ENCODE measurements at places on chromosomes 16 and 17.

- DNase-seq = no peak
Observed at GRCh38 chr17:39141294-39141693, 10.1 kb downstream of the PLXDC1 start.

GRCh38 chr17:64111831-64112230 lies 18.1 kb downstream of the ERN1 start:
- DNase-seq = no peak

DNA sequence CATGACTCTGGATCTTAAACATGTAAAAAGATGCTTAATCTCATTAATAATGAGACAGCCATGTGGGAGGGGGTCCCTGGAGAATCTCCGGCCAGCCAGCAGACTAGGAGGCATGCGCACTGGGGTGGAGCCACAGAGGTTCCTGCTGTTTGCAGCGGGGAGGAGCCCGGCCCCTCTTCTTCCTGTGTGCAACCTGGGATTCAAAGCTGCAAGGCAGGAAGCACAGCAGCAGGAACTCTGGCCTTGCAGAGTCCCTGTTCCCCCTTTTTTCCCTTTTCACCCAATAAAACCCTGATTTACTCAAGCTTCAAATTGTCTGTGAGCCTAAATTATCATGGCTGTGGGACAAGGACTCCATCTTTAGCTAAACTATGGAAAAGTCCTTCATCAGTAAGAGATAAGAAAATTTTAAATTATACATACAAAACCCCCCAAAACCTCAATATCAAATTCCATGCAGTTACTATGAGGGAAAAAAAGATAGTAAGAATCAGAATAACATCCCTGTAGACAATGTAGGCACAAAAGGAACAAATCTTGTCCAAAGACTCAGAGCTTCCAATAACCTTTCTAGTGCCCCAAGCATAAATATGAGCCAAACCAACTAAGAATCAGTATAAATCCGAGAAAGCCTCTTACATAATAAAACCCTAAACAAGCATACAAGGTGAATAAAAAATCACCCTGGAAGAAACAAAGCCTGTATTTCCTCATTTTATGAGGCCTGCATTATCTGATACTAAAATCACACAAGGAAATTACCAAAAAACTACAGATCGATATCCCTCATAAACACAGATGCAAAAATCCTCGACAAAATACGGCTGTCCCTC lies 12.1 kb downstream of the CFDP1 start:
- peak; percentile 49 for DNase-seq

- no peak for DNase-seq
Observed at GRCh38 chr17:3009411-3009920, 53.9 kb downstream of the OR1D5 start.

DNA sequence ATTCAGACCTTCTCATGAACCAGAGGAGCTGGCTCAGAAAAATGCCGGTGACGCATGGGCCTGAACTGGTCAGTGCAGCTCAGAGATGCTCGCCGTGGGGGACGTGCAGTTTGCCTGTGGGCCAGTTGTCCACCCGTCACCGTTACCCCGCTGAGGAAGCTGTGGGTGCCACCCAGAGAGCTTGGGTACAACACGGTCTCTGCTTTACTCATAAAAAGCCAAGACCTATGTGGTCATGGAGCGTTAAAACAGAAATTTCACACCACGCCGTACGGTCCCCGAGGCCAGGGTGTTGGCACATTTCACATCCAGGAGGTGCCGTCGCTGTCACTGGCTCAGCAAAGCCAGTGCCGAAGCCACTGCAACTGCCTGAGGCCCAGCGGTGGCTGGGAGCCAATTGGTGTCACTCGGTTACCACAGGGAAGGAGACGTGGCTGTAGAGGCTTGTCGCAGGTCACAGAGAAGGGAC lies 120.9 kb downstream of the METRNL start:
- peak; percentile 69 for DNase-seq

GRCh38 chr16:19589771-19590302 lies 34.3 kb downstream of the VPS35L start:
- no peak for DNase-seq

GRCh38 chr17:17818088-17818526 lies 18.7 kb downstream of the SREBF1 start:
- DNase-seq = no peak

DNA sequence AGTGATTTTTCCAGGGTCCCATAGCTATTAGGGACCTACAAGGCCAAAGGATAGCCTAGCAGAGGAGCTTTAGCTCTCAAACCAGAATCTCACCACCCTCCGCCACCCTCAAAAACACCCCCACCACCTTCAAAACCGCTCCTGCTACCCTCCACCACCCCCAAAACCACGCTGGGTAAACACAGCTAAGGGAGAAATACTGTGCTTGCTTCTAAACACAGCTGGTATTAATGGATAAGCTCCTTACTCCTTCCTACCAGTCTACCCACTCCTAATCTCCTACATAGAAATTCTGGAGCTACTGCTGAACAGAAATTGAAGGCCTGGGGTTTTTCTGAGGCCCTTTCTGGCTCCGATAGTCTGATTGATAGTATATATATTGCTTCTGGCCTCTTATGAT lies 2.2 kb upstream of the LPCAT2 start:
- DNase-seq = no peak

DNA sequence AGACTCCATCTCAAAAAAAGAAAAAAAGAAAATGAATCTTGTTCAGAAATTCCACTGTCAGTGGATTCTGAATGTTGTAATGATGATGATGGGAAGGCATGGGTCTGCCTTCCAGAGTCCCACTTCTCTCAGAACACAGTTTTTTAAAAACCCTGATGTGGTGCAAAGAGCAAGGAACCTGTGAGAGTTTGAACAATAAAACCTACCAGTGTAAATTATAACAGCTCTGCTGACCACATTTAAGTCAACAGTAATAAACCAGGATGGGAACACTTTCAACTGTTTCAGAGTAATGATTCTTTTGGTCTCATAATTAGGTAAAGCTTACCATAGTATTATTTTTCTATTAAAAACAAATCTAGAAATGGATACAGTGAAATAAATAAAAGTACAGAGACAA lies 99.0 kb downstream of the MYO1D start:
- DNase-seq = no peak

- DNase-seq = no peak
Observed at GRCh38 chr17:74678541-74678940, 34.2 kb downstream of the CD300LF start.

DNA sequence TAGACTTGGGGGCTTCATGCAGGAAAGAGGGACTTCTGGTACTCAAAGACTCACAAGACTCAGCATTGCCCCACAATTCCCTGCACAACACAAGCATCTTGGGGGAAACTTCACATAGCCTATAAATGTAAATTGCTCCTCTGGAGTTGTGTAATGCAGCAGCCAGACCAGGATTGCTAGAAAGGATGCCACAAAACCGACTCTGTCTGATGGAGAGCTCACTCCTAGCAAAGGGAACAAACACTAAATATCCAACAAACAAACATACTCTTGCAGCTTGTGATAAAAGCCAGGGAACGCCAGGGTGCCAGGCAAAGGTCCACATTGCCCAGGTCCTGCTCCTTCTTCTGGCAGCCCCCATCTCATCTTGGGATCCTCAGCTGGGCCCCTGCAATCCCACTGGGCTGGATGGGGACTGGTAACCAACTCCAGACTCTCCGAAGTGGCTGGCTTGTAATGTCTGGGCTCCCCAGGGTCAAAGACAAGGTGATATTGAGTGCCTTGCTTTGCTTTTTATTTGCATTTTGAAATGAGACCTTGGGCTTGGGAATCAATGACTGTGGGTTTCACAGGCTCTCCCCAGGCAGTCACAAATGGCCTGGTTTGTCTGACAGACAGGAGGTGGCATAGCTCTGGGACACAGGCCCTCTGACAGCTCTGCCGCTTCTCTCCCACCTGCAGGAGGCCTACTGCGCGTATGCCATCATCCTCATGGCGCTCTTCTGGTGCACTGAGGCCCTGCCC lies 15.3 kb downstream of the SLC13A2 start:
- DNase-seq = no peak

DNA sequence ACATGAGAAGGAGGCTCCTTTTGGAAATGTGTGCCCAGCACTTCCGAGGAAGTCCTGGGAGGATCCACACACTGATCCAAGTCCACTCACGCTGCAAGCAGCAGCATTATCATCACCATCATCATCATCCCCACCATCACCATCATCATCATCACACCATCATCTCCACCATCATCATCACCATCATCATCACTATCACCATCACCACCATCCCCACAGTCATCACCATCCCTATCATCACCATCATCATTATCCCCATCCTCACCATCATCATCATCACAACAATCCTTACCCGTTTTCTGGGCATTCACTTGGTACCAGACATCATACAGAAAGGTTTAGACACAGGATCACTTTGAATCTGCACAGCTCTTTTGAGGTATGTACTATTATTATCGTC lies 47.8 kb upstream of the ACSF3 start:
- DNase-seq = no peak

GRCh38 chr17:82679586-82680465 lies 18.7 kb downstream of the RAB40B start:
- no peak for DNase-seq

GRCh38 chr16:87367529-87367928 lies 16.0 kb downstream of the FBXO31 start:
- DNase-seq = no peak

DNA sequence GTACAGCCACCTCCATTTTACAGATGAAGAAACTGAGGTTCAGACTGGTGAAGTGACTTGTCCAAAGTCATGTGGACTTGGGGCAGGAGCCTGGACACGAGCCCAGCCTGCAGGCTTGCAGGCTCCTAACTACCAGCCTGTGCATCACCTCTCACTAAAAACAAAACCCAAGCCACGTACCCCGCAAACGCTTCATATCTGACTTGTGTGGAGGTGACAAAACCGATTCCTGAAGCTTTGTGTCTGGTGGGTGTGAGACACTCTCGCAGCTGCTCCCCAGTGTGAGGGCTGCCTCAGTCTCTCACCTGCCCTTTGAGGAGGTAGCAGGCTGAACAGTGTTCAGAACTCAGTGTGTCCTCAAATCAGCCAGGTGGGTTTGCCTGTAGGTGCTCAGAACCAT lies 8.4 kb downstream of the HNF1B start:
- no peak for DNase-seq

GRCh38 chr16:57444711-57445110 lies 2.5 kb downstream of the CIAPIN1 start:
- DNase-seq = no peak

DNA sequence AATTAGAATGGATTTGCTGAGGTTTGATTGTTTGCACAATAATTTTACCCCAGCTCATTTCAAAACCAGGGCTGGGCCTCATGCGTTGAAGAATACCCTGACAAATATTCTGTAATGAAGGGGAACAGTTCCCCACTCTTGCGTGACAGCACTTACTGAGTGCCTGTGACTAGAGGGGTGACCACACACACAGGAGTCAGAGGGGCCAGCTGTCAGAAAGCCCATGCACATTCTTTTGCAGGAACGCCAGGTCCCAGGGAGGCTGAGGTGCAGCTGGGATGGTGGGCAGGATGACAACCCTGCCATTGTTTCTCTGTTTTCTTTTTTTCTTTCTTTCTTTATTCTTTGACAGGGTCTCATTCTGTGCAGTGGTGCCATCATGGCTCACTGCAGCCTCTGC lies 44.6 kb downstream of the SMPD3 start:
- no peak for DNase-seq

GRCh38 chr17:3512505-3513171 lies 36.8 kb downstream of the ASPA start:
- DNase-seq = peak; percentile 47

GRCh38 chr17:52306314-52306713 lies 147.8 kb upstream of the CA10 start:
- DNase-seq = no peak

- DNase-seq = no peak
Observed at GRCh38 chr17:63477480-63478440, 899 bp downstream of the ACE start.

DNA sequence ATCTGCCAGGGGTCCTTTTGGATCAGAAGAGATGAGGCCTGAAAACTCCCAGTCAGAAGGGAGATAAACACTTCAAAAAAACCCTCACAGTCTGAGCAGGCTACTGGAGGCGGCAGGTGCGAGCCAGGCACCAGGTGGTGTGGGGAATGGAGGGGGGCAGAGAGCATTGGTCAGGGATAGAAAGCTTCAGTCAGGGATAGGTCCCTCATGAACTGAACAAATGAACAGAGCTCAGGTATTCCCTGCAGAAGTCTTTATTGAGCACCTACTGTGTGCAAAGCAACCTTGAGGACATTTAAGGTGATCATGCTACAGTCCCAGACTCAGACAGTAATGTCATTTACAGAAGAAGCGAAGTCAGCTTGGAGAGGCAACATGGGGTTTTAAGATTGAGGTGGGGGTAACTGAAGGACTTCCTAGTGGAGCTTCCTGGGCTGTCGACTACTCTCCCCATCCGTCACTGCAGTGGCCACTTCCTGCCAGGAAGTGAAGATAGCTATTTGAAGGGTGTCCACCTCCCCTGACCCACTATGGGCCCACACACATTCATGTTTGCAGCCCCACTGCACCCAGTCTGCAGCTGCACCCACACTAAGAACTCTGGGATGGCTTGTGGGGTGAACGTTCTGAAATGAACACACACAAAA lies 3.2 kb downstream of the KIFC3 start:
- no peak for DNase-seq

GRCh38 chr16:27241658-27242057 lies 26.9 kb downstream of the NSMCE1 start:
- no peak for DNase-seq

- no peak for DNase-seq
Observed at GRCh38 chr16:81623365-81624102, 155.6 kb upstream of the PLCG2 start.

DNA sequence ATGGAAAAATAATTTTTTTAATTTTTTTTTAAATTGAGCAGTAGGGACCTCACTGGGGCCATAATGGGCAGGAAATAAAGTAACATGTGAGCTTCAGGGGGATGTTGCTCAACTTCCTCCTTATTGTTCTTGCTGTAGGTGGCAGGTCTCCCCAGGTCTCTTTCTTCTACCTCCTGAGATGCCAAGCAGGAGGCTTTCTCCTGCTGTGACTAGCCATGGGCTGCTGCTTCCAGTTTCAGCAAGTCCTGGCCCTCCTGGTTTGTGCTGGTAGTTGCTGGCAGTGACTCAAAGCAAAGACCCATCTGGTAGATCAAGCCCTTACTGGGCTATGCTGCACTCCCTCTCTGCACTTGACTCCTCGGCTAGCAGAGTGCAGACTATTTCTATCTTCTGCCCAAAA lies 2.3 kb downstream of the DPEP2NB start:
- no peak for DNase-seq

DNA sequence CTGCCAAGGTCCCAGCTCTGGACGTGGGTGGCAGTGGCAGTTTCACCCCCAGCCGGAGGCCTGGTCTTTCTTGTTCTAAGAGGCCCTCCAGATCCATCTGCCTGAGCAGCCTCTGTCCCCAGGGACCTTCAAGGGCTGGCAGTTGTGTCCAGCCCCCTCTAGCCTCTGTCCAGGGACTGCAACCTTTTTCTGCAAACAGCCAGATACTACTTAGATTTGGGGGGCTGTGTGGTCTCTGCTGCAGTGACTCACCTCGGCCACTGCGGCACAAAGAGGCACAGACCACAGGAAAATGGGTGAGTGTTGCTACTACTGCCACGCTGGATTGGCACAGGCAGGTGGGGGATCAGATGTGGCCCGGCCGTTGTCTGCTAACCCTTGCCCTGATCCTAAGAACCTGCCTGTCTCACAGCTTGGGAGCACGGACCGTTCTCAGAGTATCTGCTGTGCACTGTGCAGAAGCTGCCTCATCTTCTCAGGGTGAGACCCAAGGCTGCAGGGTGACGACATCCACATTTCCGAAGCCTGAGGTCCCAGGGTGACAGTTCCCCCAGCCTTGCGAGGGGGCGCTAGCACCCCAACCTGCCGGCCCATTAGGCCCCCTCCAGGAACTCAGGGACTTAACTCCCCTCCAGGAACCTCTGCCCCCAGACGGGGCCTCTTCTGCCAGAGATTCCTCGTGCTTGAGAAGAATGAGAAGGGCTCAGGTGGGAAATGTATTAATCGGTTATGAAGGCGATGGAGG lies 27.6 kb downstream of the MXRA7 start:
- no peak for DNase-seq

GRCh38 chr17:74856112-74856511 lies 3.6 kb downstream of the GRIN2C start:
- DNase-seq = no peak

Data from lower leg skin (tissue), 4 donors.